ENCODE measurements at places on chromosomes 1 and 21.
A peak's percentile ranks its signal among the peaks of the same experiment; 100 is the strongest.

GRCh38 chr1:178939338-178940067, 68.6 kb upstream of the ANGPTL1 start:
- no peak for DNase-seq

GRCh38 chr1:147238053-147238902, 4.2 kb upstream of the CHD1L start:
- DNase-seq, result no peak

DNA sequence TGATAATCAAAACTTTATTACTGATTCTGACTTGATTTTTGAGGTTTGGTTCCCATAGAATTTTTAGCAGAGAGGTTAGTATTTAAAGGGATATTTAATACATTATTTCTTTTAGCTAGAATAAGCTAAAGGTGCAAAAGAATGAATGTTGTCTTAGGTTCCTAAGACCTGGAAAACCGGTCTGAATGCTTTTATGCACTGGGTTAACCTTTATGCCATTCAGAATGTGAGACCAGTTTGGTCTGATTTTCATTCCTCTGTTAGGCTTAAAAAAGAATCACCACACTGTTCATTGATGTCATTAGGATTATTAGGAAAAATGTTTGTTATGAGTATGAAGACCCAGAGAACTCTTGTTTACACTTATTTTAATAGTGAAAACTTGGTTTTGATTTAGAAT, 30.1 kb downstream of the RAP1A start:
- no peak for DNase-seq

DNA sequence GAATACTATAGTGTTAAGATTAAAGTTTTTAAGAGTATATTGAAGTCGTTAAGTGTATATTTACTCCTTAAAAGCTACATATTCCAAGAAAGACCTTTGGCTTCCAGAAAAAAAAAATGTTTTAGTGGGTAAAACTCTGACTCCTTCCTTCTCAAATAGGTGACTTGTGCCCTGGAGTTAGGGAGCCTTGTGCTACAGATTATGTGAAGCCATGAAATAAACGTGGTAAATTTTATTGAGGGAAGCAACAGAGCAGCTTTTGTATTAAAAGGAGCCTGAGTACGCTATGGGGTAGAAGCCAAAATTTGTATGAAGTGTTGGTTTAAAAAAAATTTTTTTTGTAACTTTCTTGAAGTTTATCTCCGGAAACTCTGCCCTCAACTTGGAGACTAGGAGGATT, 994 bp downstream of the RO60 start:
- DNase-seq, result no peak

DNA sequence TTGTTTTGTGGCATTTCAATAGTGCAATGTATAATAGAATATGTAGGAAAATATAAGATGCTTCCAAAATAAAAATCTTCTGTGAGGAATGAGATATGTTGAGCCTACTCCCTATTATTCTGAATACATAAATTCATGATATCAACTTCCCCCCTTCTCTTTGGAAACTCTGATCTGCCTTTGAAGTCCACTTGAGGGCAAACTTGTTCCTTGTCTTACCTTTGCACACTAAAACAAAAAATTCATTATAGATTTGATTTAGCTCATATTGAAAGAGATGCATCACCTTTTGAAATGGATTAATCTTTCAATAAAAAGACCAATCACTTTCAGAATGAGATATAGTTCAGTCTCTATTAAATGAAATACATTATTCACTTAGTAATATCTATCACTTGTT, 580.7 kb upstream of the ADGRL4 start:
- no peak for DNase-seq

DNA sequence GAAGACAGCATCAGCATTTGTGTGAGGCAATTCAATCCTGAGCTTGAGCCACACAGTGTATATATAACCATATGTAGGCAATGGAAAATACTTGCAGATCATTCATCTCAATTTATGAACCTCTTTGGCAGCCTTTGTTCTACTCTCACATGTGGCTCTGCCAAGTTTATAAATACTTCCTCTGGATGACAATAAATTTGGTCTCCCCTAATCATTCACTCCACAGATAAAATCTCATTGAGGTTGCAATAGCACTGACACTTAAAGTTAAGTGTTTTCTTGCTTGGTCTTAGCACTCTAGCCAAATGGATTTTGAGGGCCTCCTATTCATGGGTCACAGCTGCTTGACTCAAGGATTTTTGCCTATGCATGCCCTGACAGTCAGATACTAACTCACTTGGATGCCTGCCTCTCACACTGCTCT, 136.6 kb upstream of the VANGL1 start:
- no peak for DNase-seq

GRCh38 chr1:152880316-152880715, 2.2 kb downstream of the SMCP start:
- DNase-seq, result no peak

GRCh38 chr1:1272341-1273208, 1.1 kb downstream of the UBE2J2 start:
- DNase-seq, result no peak

GRCh38 chr1:180632326-180633056, 669 bp downstream of the XPR1 start:
- peak; percentile 45 for DNase-seq

DNA sequence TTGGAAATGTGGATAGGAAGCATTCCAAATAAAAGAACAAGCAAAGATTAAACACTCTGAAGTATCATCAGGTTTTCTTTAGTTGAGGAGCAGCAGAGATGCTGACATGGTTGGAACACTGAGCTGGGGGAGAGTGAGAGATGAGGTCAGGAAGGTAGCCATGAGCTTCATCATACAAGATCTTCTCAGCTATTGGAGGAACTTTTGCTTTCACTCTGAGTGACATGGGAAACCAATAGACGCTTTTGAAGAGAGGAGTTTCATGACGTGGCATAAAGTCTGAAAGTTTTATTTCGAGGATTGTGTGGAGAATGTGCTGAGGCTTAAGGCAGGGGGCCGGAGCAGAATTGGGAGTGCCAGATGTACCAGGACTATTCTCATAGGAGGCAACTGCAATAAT, 616.2 kb upstream of the CAMK1G start:
- DNase-seq, result no peak

GRCh38 chr1:201365251-201365650, 12.2 kb downstream of the TNNT2 start:
- no peak for DNase-seq

DNA sequence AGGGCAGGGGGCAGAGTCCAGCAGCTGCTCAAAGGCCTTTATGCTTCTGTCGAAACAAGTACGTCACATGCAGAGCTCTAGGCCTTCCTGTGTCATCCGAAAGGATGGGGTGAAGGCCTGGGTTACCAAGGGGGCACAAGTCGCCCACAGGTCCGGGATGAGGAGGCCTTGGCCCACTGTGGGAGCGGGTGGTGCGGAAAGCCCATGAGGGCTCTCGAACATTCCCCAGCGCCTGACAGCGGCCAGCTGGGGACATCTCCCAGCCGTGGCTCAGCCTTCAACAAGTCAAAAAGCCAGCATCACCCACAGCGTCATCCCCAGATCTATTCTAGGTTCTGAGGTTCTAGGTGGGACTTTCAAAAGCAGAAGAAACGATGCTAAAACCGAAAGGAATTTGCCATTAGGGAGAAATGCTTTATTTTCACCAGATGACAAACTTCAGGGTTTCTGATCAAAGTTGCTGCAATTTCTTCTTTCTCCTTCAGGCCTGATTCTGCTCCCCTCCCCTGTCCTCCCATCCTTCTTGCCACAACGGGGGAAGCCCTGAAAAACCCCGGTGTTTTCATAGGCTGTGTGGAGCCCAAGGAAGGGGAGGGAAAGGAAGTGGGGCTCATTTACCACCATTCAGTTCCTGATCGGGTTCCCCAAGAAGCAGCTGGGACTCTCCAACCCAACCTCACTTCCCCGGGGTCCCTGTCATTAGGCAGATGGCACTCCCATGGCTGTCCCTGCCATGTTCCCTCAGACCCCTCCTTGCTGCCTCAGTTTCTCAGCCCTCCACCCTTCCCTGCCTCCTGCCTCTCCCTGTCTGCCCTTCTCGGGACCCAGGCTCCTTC, 17.6 kb downstream of the GPR137B start:
- no peak for DNase-seq

- no peak for DNase-seq
Observed at GRCh38 chr1:80053613-80054012, 1047.1 kb upstream of the ADGRL4 start.

- DNase-seq, result no peak
Observed at GRCh38 chr1:171740987-171741871, 636 bp downstream of the VAMP4 start.

DNA sequence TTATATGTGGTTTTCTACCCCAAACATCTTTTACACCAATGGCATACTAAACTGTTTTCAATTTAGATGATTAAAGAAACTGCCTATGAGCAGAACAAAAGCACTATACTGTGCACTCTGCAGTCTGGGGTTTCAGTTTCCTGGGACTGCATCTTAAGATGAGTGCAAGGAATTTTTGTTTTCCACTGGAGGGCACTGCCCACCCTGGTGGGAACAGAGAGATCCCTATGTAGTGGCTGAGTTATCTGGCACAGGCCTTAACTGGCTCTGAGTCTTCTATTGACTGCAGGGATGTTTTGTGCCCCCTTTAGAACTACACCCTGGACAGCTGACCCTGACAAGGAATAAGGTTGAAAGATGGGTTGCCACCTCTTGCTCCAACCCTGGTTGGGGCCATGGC, 12.0 kb downstream of the PROK1 start:
- DNase-seq, result no peak

GRCh38 chr21:45575304-45575992, 33.2 kb upstream of the SLC19A1 start:
- no peak for DNase-seq

DNA sequence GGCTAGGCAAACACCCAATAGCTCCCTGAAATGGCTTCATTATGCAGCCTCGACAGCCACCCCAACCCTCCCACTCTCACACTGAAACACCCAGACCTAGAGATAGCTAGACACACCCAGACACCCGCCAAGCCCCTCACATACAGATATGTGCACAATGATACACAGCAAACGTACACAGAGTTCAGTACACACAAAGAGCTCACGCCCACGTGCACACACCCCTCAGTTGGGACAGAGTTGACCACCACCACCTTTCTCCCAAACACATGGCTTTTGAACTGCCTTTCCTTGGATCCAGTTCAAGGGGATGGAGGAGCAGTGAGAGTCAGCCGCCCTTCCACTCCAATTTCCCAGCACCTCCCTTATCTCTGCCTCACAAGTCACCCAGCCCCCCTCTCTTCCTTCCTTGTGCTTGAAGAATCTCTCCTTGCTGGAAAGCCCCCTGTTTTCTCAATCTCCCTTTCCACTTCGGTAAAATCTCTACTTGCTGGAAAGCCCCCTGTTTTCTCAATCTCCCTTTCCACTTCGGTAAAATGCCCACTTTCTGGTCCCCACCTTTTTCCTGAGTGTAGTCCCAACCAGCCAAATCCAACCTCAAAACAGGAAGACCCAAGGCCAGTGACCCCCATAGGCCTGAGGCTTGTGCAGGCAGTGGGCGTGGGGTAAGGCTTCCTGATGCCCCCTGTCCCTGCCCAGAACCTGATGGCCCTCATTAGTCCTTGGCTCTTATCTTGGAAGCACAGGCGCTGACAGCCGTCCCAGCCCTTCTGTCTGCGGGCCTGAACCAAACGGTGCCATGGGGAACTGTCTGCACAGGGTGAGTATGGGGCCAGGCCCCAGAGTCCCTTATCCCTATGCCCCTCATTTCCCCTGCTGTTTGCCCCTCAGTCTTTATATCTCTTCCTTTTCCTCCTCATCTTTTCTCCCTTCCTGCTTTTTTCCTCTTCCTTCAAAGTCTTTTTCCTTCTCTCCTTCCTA, at the start of gene ACKR1:
TSS of gene ACKR1 (plus strand) at position 715 of the 981 bp plus-strand sequence. CDS start at position 800, 85 bp downstream.
- DNase-seq, result no peak

GRCh38 chr1:20342294-20343148, 51.8 kb downstream of the VWA5B1 start:
- no peak for DNase-seq

- no peak for DNase-seq
Observed at GRCh38 chr1:87524021-87524754, 195.5 kb downstream of the LMO4 start.

GRCh38 chr1:204697893-204698292, 12.4 kb upstream of the LRRN2 start:
- DNase-seq, result no peak

- DNase-seq, result peak; percentile 49
Observed at GRCh38 chr1:201982082-201982622, 296 bp upstream of the RNPEP start.

DNA sequence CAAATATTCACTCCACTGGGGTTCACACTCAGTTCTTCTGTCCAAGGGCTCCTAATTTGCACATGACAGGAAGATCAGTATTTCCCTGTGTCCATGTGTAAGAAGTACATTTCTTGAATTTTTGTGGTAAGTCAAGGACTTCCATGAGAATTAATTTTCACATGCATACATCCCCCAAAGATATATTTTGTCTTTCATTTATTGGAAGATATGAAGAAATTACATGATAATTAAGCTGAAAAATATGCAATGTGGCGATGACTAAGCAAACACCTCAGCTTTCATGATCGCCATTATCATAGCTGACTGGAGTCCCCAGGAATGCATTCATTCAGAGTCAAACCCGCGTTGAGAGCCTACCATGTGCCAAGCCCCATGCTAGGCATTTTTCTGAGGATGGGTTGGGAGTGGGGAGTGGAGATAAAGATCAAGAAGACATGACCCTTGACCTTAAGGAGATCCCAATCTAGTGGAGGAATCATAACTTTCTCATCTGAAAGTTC, 104.6 kb upstream of the F3 start:
- no peak for DNase-seq

- no peak for DNase-seq
Observed at GRCh38 chr1:223038288-223039006, 104.6 kb downstream of the TLR5 start.

GRCh38 chr1:201021630-201022492, 1.7 kb downstream of the KIF21B start:
- DNase-seq, result no peak

GRCh38 chr1:172952516-172952915, 98.2 kb downstream of the TNFSF18 start:
- no peak for DNase-seq

GRCh38 chr21:41777951-41778815, 11.3 kb upstream of the RIPK4 start:
- DNase-seq, result no peak

GRCh38 chr21:46081022-46081861, 16.7 kb upstream of the COL6A2 start:
- no peak for DNase-seq

DNA sequence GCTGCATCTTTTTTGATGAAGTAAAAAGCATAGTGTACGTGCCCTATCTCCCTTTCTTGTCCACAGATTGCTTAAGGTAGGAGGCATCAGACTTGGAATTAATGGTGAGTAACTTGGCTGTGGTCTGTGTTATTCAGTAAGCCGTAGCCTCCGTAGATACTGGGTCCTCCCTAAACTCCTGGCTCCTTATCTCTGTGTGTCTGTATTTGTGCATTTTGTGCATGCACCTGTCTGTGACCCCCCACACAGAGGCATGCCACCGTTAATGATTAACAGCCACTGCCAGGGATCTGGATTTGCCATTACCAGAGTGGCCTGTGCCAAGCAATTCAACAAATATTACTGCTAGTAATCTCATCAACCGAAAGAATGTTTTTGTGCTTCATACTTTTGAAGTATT, 31.9 kb downstream of the MAP3K21 start:
- DNase-seq, result no peak

DNA sequence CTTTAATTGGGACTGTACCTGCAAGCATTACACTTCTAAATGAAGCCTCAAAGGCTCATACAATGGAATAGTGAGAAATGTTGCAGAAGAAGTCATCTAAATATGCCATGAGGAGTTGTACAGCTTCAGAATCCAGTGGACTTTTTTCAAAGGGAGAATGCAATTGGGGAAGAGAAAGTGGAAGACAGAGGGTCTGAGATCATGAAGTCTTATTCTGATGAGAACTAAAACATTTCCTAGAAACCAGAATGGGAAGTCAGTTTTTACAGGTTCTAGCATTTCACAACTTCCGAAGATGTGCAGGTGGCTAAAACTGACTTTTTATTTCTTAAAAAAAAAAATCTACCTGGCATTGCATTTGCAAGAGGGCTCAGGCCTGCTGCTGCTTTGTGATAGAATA, 424.4 kb upstream of the RUNX1 start:
- no peak for DNase-seq

All from activated CD8-positive, alpha-beta memory T cell treated with anti-CD3 and anti-CD28 coated beads for 48 hours (primary cell).